Effector CD8-positive, alpha-beta T cell (primary cell): ENCODE measurements at places on chromosomes 7 and 10.

GRCh38 chr10:44607116-44607515 lies 222.2 kb upstream of the CXCL12 start:
- DNase-seq, result no peak

DNA sequence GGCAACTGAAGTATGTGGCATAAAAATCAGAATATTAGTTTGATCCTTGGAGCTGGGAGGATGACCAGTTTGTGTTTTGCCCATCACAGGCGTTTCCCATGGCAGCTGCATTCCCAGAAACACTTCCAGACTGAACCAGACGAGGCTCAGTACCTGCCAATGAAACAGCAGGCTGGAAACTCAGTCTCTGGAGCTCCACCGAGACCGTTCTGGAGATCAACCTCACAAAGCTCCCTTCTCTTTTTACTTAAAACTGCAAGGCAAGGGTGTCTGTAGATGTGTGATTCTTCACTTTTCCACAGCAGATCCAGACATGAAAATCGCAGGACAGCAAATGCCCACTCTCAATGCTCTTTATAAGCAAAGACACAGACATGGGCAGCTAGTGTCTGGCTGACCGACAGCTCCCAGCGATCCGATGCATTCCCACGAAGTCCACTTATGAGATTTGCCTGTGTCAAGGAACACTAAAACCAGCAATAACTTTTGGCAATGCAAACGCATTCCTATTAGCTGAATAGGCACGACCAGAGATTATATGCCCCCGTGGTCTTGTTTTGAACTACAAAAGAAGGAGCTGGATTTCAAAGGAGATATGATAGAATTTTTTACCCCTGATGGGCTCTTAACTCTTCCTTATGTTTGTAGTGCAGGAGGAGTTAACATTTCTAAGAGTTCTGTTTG lies 72.6 kb downstream of the ADAM12 start:
- DNase-seq, result no peak

DNA sequence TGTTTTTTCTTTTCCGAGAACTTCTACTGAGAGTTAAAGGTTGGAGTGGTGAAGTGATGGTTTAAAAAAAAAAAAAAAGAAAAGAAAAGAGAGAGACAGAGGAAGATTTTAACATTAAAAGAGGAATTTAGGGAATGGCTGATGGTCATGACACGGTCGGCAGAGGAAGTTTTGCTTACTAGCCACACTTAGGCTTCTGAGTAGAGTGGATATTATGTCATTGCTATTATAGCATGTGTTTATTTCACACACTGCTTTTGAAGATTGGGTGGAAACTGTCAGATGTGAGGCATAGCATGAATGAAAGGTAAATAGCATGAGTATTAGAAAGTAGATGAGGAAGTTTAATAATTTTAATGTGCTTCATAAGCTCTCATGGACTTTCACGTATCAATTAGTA lies 2.5 kb downstream of the KAT6B start:
- no peak for DNase-seq

DNA sequence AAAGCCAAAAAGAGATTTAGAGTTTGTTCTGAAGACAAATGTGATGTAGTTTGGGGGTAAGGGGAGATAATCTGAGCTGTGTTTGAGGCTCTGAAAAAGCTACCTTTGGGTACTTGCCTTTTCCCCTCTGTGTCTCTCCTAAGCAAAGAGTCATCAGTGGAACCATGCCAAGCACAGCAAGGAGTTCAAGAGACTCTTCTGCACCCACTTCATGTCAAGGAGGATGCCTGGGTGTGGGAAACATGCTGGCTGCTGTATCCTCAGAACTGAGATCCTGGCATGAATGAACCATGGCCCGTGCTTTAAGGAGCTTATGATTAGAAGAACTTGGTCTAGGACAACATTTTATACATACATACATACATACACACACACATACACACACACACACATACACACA lies 142.9 kb downstream of the NOC3L start:
- DNase-seq, result no peak

DNA sequence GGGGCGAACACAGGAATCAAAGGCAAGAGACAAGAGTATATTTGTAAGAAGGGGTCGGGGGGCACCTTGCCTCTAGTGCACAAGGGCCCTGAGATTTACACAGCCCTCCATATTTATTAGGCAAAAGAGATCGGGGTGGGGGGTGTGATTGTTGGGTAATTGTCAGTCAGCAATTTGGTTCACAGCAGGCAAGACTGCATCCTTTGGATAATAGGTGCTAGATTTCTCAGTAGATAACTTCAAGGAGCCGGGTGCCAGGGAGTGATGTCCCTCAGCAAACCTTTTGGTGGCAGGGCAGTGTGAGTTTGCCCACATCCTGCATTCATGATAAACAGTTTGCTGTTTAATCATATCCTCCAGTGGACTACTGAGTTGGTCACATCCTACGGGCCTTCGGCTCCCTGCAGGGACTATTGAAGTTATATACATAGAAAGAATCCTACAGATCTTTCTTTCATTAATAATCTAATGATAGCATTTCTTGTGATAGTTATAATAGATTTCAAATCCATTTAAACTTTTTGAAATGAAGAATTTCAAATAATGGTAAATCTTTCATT lies 178.5 kb downstream of the GNAI1 start:
- DNase-seq, result no peak

DNA sequence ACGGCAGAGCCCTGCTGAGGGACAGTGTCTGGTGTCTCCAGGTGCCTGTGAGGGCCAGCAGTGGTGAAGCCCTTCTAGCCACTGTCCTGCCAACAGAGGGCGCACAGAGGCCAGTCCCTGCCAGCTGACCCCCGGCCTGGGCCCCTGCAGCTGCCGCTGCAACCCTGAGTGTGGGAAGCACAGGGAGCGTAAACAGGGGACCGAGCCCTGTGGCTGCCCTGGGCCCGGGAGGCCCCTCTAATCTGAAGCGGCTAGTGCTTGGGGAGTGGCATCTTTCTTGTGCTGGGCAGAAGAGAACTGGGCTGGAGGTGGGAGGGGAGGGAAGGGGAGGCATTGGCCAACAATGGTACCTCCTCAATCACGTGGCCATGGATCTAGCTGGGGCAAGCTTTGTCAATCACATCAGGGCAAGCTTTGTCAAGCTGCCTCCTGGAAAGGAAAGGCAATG lies 34.6 kb downstream of the TRIM8 start:
- DNase-seq, result no peak

- DNase-seq, result no peak
Measured at GRCh38 chr10:12783293-12783692, 218.2 kb downstream of the CCDC3 start.

DNA sequence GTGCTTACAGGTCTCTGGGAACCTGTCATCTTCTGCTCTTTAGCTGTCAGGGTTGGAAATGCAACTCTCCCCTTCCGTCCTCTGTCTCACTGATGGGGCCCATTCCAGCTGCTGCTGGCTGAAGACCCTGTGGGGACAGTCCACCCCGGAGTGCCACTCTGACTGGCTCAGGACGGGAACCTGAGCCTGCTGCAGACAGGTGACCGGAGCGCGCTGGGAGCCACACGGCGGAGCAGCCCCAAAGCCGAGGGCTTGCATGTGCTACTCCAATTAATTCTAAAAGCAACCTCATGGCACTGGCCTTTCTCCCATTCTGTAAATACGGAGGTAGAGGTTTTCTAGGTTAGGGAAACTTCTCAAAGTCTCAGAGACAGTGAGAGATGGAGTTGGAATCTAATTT lies 223.5 kb upstream of the PITRM1 start:
- no peak for DNase-seq

DNA sequence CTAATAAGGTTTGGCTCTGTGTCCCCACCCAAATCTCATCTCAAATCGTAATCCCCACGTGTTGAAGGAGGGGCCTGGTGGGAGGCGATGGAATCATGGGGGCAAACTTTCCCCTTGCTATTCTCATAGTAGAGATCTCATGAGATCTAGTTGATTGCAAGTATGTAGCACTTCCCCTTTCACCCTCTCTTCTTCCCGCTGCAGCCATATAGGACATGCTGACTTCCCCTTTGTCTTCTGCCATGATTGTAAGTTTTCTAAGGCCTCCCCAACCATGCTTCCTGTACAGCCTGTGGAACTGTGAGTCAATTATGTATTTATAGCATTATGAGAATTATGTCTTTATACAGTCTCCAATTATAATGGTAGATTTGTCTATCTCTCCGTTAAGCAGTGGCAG lies 594.5 kb downstream of the ACTR3B start:
- DNase-seq, result no peak

- DNase-seq, result no peak
Measured at GRCh38 chr7:106070567-106071254, 41.4 kb downstream of the SYPL1 start.

DNA sequence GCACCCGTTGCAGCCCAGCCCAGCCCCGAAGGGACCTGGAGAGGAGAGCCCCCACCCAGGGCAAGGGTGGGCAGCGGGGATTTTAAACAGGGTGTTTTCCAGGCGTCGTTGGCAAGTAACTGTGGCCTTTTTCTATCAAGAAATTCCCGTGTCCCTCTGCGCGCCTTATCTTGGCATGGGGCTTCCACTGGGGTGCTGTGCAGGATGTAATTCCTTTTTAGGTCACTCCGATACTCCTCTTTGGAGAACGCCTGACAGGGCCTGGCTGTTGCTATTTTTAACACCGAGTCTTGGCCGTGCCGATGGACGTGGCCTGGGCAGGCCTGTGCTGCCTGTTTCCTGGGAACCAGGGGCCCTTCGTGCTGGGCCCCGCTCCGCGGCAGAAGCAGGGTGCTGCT lies 93.8 kb downstream of the INPP5A start:
- DNase-seq, result no peak
